ENCODE measurements at places on chromosomes 16 and 17.

GRCh38 chr16:76164970-76165558 is 112.1 kb upstream of the CNTNAP4 start:
- DNase-seq = no peak

DNA sequence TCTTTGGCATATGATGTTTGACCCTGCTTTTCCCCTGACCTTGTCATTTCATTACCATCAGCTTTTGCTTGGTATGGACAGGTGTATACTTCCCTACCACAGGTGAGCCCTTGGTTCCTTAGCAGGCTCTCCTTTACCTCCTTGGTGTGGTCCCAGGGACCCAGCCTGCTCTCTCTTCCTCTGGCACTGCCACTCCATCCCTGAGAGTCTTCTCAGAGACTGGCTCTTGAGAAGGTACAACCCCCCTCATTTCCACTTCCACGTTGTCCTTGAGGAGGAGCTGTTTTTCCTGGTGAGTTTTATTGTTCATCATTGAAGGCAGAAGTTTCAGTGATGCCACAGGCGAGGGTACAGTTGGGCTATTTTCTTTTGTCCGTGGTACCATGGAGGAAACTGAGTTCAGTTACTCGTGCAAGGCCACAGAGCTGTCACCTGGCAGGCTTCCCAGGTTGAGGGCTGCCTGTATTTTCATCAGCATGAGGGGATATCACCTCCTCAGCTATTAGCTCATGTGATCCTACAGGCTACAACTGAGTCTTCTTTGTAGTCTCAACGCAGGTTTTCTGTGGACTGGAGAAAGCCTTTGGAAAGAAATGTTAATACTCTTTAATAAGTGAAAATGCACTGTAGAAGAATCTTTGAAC is 52.3 kb downstream of the MSI2 start:
- DNase-seq = no peak

- no peak for DNase-seq
Measured at GRCh38 chr16:23673971-23674614, 4.6 kb upstream of the PLK1 start.

GRCh38 chr17:62067165-62068145 is 2.4 kb upstream of the MED13 start:
- DNase-seq = no peak

DNA sequence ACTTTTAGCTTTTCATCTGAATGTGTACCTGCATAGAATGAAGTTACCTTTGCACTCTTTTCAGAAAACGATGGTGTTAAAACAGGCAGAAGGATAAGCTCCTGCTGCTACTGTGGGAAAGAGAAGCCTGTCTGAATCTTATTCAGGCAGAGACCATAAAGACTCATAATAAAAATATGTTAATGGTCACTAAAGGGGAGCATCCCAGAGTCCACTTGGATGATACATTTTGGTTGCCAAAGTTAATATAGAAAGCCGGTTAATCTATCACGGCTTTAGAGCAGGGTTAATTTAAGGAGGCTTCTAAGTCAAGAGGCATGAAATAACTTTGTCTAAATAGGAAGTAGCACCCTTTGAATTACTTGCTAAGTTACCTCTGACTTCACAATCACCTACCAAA is 2.9 kb downstream of the MARCHF10 start:
- no peak for DNase-seq

- DNase-seq = no peak
Measured at GRCh38 chr16:12434567-12434966, 369.1 kb downstream of the CPPED1 start.

GRCh38 chr17:65018610-65019316 is 37.8 kb downstream of the GNA13 start:
- DNase-seq = no peak

Measured in T-helper 1 cell (primary cell).